ENCODE measurements at places on chromosomes 3 and 15.

DNA sequence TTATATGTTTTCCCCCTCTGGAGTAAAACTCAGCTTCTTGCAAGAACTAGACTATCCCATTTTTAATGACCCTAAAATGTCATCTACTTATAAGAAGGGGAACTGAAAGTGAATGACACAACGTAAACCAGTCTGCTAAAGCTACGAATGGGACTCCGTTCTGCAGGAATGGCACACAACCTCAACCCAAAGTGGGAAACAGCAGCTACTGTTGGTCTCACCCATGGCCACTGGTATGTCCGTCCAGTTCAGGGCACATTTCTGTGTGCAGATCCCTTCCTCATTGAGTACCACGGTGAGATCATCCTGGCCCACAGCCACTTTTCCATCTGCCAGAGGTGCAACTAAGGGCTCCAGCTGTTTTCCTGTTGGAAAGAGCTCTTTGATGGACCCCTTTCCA, 23.8 kb downstream of the VPS39 start:
- DNase-seq, result no peak

DNA sequence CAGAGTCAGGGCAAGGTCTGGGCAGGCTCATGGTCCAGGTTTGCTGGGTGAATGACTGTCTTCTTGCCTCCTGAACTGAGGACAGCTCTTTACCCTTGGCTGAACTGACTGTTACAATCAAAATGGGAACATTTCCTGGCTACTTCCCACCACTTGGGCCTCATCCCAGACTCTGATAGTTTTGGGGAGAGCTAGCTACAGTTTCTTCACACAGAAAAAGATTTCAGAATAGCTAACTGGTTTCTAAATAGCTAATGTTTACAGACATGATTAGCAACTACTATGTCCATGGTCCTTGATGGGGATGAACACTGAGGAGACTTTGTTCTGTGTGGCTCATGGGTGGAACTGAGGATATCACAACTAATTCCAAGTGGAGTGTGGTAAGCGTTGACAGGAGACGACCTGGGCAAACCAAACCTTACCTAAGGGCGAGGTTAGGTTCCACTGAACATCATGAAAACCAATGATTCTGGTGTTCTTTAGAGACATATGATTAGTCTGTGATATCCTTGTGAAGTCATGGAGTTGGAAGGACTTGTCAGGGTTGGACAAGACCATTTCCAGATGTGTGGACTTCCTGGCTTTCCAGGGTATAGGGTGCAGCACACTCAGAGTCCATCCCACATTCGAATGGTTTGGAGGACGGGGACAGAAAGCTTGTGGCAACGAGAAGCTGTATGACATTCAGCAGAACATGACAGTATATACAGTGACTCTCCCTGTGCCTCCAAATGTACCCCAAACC, 7.3 kb downstream of the ALPK3 start:
- no peak for DNase-seq

DNA sequence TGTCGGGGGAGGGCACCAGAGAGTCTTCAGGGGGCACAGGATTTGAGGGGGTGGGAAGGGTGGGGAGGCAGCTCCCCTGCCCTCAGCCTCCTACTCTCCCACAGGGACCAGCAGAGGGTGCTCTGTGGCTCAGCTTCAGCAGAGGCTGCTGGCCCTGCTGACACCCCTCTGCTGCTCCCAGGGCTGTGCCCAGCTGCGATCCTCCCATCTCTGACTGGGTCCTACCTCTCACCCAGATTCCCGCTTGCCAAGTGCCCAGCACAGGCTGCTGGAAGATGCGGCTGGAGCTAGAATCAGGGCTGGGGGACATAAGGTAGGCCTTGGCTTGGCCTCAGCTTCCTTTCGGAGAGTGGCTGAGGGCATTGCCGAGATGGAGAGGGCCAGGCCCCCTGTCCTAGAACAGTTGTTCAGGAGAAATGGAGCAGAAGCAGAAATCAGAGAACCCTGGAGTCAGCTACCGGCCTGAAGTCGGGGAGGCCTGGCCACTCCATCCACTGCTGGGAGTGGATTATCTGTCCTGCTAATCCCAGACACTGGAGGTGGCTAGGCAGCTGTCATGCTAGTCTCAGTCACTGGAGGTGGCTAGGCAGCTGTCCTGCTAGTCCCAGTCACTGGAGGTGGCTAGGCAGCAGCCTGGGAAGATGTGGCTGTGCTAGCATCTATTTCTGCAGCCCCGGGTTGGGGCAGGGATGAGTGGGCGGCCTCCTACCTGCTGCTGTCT, 3.9 kb downstream of the GRM2 start:
- DNase-seq, result no peak

GRCh38 chr3:89314454-89315098, 207.2 kb downstream of the EPHA3 start:
- no peak for DNase-seq

DNA sequence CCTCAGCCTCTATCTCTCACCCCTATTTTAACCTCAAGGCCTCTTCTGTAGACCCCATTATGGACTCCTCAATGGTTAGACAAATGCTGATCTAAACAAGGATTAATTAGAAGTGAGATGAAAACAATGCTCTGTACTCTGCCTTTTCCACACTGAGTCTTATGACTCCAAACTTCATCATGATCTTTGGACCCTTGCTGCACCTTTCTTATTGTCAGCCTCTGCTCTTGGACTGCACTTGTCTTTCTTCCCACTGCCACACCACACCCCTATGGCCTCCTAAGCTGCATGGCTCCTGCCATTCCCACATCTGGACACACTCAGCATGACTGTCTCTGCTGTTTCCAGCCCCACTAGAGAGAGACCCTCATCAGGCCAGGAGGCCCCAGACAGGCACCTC, 348.2 kb downstream of the RORA start:
- DNase-seq, result no peak

- DNase-seq, result no peak
Measured at GRCh38 chr3:18557216-18557615, 132.1 kb upstream of the SATB1 start.

DNA sequence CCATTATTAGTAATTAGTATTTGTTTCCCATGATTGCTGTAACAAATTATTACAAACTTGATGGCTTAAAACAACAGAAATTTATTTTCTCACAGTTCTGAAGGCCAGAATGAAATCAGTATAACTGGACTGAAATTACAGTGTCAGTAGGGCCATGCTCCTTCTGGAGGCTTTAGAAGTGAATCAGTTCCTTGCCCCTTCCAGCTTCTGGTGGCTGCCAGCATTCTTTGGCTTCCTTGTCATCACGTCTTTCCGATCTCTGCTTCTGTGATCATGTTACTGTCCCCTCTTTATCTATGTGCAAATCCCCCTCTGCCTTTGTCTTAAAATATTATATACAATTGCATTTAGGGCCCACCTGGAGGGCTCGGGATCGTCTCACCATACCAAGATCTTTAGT, 92.0 kb downstream of the FOXB1 start:
- DNase-seq, result no peak

- DNase-seq, result no peak
Measured at GRCh38 chr3:196962108-196962929, 6.3 kb downstream of the PIGZ start.

DNA sequence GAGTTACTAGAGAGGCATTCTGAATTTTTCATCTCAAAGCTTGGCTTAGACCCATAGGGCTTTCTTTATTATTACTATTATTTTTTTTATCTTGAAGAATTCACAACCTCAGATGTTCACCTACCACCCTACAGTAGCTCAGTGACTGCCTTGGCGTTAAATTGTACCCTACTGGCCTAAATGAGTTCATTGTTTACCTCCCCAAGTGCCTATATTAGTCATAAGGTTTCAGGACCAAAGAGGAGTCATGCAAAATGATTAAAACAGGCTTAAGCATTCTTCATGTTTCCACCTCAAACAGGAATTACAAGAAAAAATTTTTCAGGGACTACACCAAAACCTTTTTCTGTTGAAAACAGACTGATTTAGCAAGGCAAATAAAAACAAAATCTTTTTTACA, 751.5 kb downstream of the SQOR start:
- DNase-seq, result no peak

DNA sequence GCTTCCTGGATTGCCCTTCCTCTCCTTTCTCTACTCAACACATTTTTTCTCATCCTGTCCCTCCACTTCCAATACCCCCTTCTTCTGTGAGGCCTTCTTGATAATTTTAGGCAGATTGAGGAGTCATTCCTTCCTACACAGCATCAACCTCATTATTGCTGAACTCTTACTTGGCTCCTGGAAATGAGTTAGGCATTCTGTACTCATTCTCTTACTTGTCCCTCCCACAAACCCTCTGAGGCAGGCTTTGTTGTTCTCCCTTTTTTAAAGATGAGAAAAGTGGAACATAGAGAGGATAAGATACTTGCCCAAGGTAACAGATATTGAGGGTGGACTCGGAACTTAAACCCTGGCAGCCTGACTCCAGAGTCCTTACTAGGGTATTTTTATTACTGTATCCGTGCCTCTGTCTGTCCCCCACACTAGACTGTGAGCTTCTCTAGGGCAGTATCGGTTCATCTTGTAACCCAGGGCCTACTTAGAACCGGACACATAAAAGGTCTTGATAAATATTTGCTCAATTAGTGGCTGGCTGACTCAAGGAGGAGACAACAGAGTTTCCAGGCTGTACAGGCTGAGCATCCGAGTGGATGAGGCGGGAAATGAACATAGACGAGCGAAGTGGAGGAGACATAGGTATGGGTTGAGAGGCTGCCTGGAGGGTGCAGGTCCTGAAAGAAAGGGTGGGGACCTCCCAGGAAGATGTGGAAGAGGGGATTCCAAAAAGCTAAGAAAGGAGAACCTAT, 148.7 kb upstream of the ATP2B2 start:
- DNase-seq, result no peak

DNA sequence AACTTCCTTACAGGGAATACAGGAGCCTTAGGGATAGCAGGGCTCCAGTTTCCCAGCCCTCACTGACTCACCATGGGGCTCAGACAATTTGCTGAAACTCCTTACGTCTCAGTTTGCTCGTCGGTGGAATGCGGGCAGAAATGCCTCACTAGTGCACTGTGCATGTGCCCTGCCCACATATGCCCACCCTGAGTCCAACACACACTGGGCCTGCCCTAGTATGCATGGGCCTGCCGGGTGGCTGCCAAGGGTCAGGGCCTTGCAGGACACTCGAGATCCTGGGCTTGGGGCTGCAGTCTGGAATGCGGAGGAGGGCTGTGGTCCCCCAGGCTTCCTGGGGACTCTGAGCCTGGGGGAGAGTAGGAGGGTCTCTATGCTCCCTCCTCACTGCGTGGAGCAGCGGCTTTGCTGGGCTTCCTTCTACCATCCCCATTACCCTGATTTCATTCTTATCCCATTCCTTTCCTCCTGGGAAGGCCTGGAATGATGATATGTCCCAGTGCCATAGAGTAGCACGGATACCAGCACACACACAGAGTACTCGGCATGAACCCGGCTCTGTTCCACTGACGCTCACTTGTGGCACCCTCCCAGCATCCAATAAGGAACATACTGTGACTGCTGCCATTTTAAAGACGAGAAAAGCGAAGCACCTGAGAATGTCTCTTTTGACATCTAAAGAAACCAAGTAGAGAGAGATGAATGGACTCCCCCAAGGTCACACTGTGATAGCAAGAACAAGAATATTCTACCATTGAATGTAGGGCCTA, 124.2 kb downstream of the ASB7 start:
- no peak for DNase-seq

DNA sequence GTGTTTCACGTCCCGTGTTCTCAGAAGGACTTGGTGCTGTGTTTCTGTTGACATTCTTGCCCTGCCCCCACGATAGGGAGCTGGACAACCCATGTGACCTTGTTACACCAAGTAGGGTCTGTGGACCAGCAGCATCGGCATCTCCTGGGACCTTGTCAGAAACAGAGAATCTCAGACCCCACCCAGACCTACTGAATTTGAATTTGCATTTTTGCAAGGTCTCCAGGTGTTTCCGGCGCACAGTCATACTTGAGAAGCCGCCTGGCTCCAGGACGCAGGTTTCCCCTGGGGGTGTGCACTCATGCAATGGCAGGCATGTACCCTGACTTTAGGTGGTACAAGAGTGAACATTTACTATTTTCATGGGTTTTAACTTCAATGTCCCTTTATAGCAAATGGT, 117.9 kb downstream of the TLE3 start:
- no peak for DNase-seq

GRCh38 chr15:93047621-93048425, 41.2 kb downstream of the RGMA start:
- no peak for DNase-seq

DNA sequence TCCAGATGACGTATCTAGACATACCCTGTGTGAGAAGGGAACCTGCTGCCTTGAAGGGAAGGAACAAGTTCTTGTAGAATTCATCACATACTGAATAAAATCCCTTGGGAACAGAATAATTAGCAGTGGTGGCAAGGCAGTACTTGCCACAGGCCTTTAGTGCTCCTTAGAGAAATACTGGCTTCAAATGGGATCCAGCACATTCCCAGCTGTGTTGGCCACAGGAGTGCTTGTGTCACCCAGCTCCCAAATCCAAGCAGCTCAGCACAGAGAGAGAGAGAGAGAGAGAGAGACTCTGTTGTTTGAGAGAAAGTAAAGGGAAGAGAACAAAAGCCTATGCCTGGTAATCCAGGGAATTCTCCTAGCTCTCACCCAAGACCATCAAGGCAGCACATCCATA, 969.0 kb upstream of the ALCAM start:
- DNase-seq, result no peak

- no peak for DNase-seq
Measured at GRCh38 chr3:55183201-55183600, 255.3 kb upstream of the LRTM1 start.

- no peak for DNase-seq
Measured at GRCh38 chr3:47347217-47347801, 33.5 kb upstream of the PTPN23 start.

DNA sequence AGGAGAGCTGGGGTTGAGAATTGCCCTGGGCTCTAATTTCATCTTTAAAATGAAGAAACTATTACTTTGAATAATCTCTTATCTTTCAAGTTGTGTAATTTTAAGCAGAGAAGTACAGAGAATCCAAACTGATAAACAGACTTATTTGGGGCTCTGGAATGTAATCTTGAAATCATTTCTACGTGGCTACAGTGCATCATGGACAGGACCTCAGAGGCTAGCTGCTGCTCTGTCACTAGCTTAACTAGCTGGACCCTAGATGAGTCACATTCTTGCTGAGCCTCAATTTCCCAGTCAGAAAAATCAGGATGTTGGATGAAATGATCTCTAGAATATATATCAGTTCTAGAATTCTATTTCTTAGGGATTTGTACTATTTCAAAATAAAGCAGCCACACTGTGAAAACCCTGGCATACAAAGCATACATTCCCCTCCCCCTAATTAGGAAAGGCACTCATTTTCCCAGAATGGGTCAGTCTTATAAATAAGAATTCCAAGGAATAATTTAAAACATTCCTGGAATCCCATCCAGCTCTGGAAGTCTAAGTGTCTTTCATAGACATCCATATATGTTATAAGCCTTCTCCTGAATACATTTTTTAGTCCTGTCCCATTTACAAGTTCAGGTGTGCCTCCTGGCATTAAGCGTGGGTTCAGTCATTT, 47.2 kb downstream of the RASGRP1 start:
- DNase-seq, result no peak

Data from stimulated activated CD8-positive, alpha-beta memory T cell treated with anti-CD3 and anti-CD28 coated beads, Interleukin-4, amount 100 ng/mL, for 4 hours (primary cell).